ENCODE measurements at places on chromosomes 1 and 21.

DNA sequence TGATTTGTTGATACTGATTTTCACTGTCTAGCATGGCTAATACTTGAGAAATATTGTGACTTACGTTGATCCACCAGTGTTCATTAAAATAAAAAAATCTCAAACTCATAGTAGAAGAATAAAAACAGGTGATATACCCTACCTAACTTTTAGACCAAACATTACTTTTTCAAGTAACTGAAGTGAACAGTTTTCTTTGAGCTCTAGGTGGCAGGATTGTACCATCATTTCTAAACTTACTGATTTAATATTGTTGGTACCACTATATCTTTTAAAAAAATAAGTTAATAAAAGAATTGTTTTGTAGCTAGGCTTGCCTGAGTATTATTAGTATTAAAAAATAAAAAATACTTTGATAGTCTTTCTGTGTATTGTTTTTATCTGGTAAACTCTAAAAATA lies 21.5 kb downstream of the CDC73 start:
- no peak for DNase-seq

- peak; percentile 60 for DNase-seq
Measured at GRCh38 chr1:110746644-110747259, 72.0 kb upstream of the KCNA3 start.

GRCh38 chr21:34935898-34936297 lies 113.2 kb downstream of the RUNX1 start:
- DNase-seq, result no peak

- DNase-seq, result no peak
Measured at GRCh38 chr1:160228431-160228830, 23.2 kb downstream of the PEA15 start.

DNA sequence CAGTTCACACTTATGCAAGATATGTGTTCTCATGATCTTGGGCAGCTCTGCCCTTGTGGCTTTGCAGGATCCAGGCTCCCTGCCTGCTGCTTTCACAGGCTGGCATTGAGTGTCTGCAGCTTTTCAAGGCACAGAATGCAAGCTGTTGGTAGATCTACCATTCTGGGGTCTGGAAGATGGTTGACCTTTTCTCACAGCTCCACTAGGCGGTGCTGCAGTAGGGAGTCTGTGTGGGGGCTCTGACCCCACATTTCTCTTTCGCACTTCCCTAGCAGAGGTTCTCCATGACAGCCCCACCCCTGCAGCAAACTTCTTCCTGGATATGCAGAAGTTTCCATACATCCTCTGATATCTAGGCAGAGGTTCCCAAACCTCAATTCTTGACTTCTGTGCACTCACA lies 500.5 kb downstream of the BRINP3 start:
- DNase-seq, result no peak

DNA sequence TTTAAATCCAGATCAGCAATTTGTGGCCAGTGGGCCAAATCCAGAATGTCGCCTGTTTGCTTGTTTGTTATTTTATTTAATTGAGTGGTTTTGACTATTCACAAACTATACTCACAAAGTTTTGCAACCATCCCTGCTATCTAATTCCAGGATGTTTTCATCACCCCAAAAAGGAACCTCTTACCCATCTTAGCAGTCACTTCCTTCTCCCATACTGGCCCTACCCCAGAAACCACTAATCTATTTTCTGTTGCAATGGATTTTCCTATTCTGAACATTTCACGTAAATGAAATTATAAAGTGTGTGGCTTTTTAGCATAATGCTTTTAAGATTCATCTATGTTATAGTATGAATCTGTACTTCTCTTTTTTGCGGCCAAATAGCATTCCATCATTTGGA lies 41.3 kb downstream of the WDTC1 start:
- no peak for DNase-seq

- no peak for DNase-seq
Measured at GRCh38 chr1:182041615-182042014, 19.9 kb downstream of the ZNF648 start.

DNA sequence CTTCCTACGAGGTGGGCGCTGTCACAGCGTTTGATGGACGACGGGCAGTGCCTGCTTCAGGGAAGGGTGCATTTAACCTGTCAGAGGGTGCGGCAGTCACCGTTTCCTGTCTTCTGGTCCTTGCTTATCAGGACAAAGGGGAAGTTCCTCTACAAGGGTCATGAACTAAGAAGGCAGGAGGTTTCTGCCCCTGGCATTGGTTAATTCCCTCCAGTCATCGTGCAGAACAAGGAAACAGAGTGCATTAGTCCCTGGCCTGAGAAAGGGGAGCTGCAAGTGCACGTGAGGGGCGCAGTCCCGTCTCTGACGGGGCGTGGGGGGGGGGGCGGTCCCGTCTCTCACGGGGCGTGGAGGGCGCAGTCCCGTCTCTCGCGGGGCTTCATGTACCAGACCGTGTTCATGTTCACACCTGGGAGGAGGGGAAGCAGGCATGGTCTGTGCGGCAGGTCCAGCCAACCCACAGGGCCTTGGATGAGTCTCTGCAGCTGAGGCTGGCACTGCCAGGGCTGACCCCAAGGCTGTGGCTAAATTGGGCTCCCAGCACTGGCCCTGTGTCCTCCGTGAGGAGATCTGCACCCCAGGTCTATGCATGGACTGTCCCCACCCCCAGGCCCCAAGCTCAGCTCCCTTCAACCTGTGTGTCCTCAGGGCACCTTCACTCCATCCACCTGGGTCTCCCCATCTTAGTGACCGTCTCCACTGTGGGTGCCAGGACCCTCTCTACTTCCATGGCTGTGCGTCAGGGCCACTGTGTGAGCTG lies 89.2 kb upstream of the COL6A1 start:
- DNase-seq, result peak; percentile 45

GRCh38 chr21:41817228-41817627 lies 50.4 kb upstream of the RIPK4 start:
- peak; percentile 39 for DNase-seq

- DNase-seq, result no peak
Measured at GRCh38 chr1:209150114-209150513, 433.4 kb upstream of the CAMK1G start.

GRCh38 chr21:34177919-34178567 lies 104.7 kb downstream of the MRPS6 start:
- no peak for DNase-seq

GRCh38 chr1:210857705-210858104 lies 276.2 kb downstream of the KCNH1 start:
- no peak for DNase-seq

GRCh38 chr1:56025942-56026341 lies 553.4 kb downstream of the PLPP3 start:
- no peak for DNase-seq

- no peak for DNase-seq
Measured at GRCh38 chr1:196091397-196092135, 516.7 kb downstream of the KCNT2 start.

DNA sequence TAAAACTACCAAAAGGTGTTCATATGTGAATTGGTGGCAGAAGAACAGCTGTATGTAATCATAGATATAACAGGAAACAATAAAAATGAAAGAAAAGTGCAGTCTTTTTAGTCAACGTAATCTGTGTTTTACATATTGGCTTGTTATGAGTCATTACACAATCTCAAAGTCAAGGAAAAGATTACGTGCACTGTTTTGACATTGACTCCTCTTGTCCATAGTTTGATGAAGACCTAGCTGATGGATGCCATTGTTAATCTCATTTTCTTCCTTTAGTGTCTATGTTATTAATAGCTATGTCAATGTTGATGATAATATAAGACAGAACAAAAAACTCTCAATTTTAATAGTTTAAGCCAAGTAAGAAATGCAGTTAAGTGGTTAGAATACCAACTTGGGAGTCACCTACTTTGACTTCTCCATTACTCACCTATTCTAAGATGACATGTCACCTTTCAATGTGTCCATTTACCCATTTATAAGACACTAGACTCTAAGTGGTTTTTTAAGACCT lies 84.5 kb upstream of the SAMSN1 start:
- no peak for DNase-seq

DNA sequence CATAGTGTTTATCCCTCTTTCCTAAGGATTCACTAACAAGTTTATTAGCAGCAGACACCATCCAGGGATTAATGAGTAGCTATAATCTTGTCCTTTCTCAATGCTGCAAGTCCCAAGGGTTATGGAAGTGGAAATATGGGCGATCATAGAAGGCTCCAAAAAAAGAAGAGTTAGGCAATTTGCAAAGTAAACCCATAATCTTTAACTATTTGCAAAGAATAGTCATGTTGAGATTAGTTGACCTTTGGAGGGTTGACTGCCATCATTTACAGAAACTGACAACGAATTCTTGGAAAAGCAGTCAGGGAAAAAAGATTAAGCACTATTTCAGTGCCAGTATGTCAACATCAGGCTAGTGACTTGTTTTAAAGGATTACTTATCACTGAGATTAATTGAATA lies 169.9 kb downstream of the KCNT2 start:
- DNase-seq, result no peak

DNA sequence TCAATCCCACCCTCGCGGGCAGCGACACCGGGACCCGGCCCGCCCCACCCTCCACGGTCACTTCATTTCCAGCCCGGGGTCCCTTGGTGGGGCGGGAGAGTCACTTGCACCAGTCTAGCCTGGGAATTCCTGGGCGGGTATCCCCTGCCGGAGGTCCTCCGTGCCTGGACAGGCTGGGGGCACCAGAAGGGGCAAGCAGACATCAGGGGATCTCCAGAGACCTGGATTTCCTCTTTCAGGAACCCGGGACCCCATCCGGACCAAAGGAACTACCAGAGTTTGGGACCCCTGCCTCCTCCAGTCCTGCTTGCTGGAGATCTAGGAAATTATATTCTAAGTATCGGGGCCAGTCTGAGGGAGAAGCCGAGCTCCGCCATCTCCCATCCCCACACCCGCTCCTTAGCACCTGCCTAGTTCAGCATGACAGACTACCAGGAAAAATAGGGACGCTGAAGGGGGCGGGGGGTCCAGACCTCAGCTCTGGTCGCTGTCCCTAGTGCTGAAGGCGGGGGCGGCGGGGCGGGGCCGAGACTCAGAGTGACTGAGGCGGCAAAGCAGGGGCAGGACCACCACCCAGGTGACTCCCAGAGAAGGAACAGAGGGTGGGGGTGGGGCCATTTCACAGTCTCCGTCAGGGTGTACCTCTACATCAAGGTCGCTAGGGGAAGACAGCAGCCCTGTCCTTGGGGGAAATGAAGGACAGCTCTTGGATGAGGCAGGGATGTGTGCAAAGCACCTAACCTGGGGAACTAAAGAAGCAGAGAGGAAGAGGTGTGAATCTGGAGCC lies 832 bp downstream of the HCN3 start:
- peak; percentile 81 for DNase-seq

DNA sequence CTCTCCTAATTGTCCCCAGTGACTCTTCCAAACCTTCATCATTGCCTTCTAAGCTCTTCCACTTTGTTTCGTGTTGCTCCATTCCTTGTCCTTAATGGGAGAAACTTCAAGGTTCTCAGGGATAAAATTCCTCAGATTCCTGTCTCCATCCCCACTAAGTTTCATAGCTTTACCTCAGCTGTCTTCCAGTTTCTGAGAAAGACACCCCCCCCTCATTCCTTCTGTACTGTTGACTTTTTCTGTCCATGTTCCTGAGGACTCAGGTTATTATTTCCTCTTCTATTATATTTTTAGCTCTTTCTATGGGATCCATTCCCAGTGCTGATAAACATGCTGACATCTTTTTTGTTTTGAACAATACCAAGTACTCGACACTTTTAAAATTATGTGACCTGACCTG lies 215.3 kb upstream of the PTGFR start:
- no peak for DNase-seq

DNA sequence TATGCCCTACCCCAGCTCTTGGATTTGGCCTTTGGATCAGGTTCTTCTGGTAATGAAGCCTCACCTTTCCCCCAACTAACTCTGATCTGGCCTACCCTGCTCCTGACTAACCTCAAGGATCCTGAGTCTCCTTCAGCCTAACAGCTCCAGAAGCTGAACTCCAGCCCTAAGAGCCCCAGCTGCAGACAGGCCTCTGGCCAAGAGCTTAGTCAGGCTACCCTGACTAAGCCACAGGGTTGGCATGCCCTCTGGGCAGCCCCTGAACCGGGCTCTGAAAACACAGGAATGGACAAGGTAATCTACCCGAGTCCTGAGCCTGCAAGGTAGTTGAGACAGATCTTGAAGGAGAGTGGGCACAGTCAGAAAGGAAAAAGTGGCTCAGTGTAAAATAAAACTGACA lies 29.4 kb downstream of the COA7 start:
- no peak for DNase-seq

All from activated T-cell treated with anti-CD3 and anti-CD28 coated beads, Interleukin-2, amount 50 U/mL, for 24 hours (primary cell).